ENCODE measurements at places on chromosomes 3 and 15. TPM values are rescaled to one million over a fixed set of nuclear protein-coding genes. Genes with fewer than 3 reads are reported as not detected.

The NPAP1 gene
- not detected for total RNA-seq

The TMEM207 gene
- total RNA-seq, result not detected

The CPNE4 gene
- 0.24 TPM for total RNA-seq

The LRRIQ4 gene
- total RNA-seq, result not detected

The GABRB3 gene
- total RNA-seq, result 2.6 TPM

The TRPM1 gene
- under 0.01 TPM for total RNA-seq

The ZMAT3 gene
- 25.4 TPM for total RNA-seq

The SKOR1 gene
- not detected for total RNA-seq

The CD47 gene
- 54.8 TPM for total RNA-seq

The KY gene
- total RNA-seq, result not detected

The SCN11A gene
- total RNA-seq, result under 0.01 TPM

The PARP9 gene
- total RNA-seq, result 8.7 TPM
